ENCODE measurements at places on chromosomes 7 and 10.

DNA sequence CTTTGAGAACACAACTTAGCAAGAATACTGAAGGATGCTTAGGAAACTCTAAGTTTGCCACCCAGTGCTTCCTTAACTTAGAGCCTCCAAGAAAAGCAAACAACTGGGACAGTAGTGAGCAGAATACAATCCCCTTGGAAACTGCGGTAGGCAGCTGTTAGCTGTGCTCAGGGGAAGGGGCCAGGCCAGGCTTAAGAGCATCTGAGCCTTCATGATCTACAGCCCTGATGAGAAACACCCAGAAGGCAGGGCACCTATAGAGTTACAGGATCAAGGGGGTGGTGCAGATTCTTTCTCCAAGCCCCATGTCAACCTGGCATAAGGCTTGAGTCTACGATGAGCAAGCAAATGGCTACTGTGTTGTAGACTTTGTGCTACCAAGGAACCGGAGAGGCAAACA lies 51.4 kb upstream of the DLG5 start:
- no peak for DNase-seq

GRCh38 chr10:92876509-92877036 lies 28.3 kb downstream of the EXOC6 start:
- no peak for DNase-seq

- no peak for DNase-seq
Measured at GRCh38 chr10:785089-785860, 95.8 kb upstream of the DIP2C start.

DNA sequence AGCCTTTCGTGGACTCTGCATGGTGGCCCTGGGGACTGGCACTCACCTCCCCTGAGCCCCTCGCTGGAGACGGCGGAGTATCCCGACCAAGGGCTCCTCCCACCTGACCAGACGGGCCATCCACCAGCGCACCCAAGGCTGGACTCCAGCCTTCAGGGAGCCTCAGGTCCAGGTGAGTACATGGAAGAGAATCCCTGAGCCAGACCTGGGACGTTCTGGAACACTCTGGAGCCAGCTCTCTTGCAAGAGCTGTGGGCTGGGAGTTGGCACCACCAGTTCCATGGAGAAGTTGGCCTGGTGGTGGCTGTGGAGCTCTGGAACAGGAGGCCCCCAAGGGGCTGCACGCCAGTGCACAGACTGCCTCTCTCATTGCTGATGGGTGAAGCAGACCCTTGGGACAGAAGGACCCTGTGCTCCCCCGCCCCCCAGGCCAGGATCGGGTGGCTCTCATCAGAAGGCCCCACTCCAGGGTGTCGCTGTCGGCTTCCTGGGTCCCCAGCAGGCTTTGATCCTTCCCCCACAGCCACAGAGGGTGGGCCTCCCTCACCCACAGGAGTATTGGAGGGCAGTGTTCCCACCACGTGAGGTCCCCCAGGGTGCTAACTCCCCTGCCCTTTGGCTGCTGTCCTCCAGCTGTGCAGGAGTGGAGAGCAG lies 189.9 kb downstream of the EBF3 start:
- no peak for DNase-seq

GRCh38 chr7:3825491-3825890 lies 524.4 kb downstream of the SDK1 start:
- no peak for DNase-seq

DNA sequence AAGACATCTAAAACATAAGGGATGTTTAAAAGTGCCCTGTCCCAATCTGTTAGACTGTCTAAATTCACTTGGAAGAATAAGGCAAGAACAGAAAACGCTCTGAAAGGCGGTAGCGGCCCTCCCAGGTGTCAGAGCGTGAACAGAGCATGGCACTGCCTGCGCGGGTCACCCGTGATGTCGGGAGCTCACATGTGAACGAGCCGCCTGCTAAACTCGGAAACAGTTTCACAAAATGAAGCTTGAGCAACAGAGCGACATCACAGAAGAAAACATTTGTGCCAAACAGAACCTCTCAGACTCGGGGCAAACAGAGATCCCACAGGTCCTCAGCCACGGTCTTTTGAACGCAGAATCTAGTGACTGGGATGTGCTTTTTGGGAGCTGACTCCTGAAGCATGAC lies 12.8 kb downstream of the BRI3 start:
- DNase-seq = no peak

DNA sequence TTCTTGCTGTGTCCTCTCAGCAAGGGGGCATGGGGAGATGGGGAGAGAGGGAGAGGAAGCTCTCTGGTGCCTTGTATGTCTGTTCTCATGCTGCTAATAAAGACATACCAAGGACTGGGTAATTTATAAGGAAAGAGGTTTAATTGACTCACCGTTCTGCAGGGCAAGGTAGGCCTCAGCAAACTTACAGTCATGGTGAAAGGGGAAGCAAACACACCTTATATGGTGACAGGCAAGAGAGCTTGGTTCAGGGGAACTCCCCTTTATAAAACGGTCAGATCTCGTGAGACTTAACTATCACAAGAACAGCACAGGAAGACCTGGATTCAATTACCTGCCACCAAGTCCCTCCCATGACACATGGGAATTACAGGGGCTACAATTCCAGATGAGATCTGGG lies 464.7 kb upstream of the CELF2 start:
- no peak for DNase-seq

GRCh38 chr7:80552031-80552694 lies 40.3 kb upstream of the GNAT3 start:
- no peak for DNase-seq

GRCh38 chr7:2104716-2105115 lies 128.0 kb downstream of the MAD1L1 start:
- no peak for DNase-seq

- DNase-seq = no peak
Measured at GRCh38 chr7:155773531-155773930, 38.7 kb downstream of the SHH start.

GRCh38 chr10:79405221-79405994 lies 40.0 kb downstream of the ZCCHC24 start:
- no peak for DNase-seq

DNA sequence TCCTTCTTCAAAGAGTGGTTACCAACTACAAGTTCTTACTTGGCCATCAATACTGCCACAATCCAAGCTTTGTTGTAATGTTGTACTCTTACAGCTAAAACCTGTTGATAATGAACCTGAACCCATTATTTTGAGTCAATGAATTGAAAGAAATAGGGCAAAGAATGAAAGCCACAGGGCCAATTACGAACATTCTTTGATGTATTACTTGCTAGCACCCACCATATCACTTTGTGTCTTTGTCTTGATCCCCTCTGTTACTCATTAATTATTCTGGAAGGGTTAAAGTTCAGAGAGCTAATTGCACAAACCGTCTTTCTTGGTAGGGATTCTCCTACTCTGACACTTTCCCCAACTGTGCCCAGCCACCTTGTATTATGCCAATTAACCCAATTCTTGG lies 53.2 kb upstream of the TFEC start:
- DNase-seq = no peak

GRCh38 chr10:73647875-73648651 lies 6.8 kb upstream of the MYOZ1 start:
- DNase-seq = no peak

GRCh38 chr10:19877466-19878255 lies 61.4 kb downstream of the PLXDC2 start:
- DNase-seq = no peak

DNA sequence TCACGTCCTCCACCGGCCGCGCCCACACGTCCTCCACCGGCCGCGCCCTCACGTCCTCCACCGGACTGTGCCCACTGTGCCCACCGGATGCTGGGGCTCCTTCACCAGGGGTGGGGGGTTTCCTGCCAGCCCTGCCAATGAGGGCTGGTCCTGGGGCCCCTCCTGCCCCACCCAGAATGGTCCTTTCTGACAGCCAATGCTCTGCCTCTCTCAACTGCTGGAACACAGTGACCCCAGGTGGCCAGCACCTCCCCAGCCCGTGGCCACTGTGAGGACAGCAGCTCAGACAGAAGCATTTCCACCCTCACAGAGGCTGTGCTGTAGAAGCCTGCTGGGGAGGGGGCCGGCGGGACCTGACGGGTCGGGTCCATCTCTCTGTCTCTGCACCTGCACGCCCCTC lies 90.1 kb upstream of the DNAAF5 start:
- DNase-seq = no peak

- no peak for DNase-seq
Measured at GRCh38 chr7:121515630-121516401, 119.7 kb upstream of the FAM3C start.

DNA sequence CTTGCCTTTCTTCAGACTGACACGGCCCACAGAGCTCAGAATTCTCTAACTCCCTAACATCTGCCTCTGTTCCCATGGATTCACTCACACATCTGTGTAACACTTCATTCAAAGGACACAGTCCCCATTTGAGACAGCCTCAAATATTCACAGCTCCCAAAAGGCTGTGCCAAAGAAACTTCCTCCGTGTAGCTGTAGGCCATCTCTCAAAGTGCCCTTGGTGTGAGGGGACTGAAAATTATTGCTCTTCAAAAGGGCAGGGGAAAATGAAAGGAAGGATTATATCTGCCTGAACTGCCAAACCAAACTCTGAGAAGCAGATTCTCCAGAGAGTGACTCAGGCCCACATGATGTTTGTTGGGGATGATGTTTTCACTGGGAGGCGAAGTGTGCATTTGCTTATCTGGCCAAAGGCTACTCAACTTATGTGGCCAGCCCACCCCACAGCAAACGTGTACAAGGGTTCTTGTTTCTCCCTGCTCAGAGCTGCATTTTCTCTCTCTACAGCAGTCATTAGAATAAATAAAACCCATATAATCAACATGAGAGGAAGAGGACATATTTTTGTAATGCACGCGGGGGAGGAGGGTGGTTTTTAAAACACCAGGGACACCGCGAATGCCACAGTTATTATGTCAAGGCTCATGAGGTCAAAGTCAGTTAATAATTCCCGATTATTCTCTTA lies 302.4 kb upstream of the NFE2L3 start:
- DNase-seq = peak; percentile 92

GRCh38 chr10:5582736-5583135 lies 58.0 kb downstream of the CALML3 start:
- DNase-seq = no peak

- DNase-seq = no peak
Measured at GRCh38 chr10:118970770-118971169, 58.7 kb upstream of the NANOS1 start.

- DNase-seq = no peak
Measured at GRCh38 chr7:130900471-130901076, 166.6 kb upstream of the KLF14 start.

GRCh38 chr7:87220026-87220733 lies 648 bp upstream of the TMEM243 start:
- no peak for DNase-seq

DNA sequence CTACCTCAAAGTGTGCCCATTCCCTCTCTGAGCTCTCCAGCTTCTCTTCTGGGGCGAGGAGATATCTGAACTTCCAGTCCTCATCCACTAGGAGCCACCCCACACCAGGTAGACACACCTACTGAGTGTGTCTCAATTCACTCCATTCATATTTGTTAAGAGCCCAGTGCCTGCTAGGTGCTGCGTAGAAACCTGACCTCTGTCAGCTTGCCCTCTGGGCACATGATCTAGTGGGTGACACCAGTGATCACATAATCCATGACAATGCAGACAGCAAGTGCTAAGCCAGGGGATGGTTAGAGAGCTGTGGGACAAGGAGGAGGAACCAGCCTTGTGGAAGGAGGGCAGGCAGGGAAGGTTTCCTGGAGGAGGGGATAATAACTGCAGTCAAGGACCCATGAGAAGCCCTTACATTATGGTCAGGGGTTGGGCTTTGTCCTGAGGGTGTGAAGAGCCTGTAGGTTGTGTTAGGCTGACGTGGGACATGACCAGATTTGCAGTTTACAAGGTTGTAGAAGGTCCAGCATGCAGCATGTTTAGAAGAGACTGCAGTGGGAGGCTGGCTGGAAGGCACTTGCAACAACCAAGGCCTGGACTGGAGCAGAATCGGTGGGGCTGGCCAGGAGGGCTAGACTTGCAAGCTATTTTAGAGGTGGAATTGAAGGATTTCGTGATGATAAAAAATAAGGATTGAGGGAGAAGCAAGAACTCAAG lies 81.8 kb downstream of the COL13A1 start:
- DNase-seq = no peak

- DNase-seq = no peak
Measured at GRCh38 chr10:17506390-17506789, 52.0 kb upstream of the ST8SIA6 start.

- no peak for DNase-seq
Measured at GRCh38 chr7:113010377-113010776, 76.2 kb downstream of the GPR85 start.

GRCh38 chr10:128568990-128569945 lies 443.0 kb upstream of the MKI67 start:
- DNase-seq = no peak

- DNase-seq = no peak
Measured at GRCh38 chr7:152924826-152925411, 165.4 kb downstream of the ACTR3B start.

DNA sequence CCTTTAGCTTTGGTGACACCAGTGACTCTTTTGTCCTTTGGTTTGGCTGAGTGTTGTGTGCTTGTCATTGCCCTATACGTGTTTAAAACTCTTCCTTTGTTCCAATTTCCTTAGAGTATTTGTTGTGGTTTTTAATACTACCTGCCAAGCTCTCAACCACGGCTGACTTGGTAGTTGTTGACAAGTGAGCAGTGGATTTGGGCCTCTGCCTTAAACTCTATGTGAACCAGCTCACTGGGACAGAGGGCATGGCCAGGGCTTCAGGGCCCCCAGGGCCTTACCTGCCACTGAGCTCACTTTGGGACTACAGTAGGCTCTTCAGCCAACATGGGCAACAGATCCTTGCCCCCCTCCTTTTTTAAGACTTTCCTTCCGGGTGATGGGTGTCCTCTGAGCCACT lies 9.6 kb upstream of the DMBT1 start:
- DNase-seq = no peak

DNA sequence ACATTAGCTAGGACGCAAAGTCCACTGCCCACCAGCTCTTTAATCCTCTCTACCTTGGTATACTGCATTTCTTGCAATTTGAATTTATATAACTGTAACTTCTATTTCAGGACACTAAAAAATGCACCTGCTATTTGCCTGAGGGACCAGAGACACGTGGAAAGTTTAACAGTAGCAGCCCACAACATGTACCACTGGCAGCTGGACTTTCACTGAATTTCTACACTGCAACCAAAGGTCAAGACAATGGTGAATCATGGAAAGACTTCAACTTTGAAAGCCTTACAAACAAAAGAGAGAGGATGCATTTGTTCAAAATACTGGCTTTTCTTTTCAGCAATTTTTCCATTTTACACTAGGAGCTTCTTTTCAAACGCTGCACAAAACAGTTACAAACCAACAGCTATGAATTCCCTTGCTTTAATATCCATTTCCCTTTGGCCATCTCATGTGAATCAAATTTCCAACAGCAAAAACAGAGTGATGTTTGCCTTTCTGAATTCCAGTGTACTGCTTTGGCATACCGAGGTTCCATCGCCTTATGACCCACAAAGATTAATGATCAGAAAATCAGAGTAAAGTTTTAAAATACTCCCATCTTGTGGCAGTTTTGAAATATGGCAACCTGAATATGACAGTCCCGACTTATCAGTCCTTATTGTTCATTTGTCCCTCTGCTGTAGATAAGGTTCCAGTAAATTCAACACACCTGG lies 29.9 kb upstream of the HNRNPH3 start:
- peak; percentile 28 for DNase-seq

- DNase-seq = no peak
Measured at GRCh38 chr10:89162596-89162995, 44.5 kb downstream of the CH25H start.
